ENCODE measurements at places on chromosomes 2 and 18.

DNA sequence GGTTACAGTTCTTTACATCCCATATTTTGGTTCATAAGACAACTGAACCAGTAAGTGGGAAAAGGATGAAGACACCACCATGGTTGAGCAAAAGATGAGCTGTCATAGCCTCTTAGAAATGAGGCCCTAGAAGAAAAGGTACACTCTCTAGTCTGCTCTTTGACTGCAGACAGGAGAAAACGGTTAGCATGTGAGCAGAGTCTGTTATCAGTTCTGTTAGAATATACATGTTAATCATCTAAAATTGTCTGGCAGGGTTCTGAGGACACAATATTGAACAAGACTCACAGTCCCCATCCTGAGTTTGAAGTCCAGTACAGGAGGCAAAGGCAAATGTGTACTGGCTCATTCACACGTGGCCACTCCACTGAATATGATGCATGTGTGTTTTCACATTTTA lies 78.1 kb downstream of the MBOAT2 start:
- DNase-seq, result no peak

- DNase-seq, result no peak
These were observed 156.9 kb downstream of the GRB14 start for GRCh38 chr2:164464376-164464775.

DNA sequence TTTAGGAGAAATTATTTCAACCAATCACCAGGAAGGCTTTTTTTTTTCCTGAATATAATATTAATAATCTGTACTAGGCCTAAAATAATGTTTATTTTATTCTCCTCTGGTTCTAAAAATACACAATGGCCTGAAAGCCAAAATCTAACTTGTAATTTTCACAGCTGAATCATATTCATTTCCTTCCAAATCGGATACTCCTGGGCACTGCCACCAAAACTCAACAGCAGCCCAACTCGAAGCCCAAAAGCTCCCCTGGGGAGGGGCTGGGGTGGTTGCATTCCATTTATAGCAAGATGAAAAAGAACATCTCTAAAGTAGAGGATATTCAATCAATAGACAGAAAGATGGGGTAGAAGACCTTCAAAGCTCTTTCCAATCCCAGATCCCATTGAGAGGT lies 100.5 kb upstream of the SETBP1 start:
- DNase-seq, result no peak

- DNase-seq, result no peak
These were observed 66.2 kb upstream of the SALL3 start for GRCh38 chr18:78913395-78913794.

DNA sequence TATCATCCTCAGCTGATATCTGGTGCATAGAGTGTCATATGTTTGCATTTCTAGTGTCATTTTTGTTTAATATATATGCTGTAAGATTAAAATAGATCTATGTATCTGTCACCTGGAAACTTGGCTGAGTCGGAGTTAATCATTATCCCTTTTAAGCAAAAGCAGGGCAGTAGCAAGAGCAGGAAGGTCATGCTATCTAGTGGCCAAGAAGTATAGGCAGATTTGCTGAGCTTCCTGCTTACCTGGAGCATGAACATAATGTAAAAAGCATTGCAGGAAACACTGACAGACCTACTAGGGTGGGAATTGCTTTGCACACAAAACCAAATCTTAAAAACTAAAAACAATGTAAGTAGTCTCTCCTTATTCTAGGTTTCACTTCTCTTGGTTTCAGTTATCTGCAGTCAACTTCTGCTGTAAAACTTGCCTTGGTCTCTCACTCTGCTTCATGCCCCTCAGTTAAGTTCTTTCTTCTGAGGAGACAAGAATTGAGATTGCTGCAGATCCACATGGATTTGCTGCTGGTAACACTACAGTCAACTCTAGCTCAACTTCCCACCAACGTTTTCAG lies 295.3 kb downstream of the CDH7 start:
- DNase-seq, result no peak

DNA sequence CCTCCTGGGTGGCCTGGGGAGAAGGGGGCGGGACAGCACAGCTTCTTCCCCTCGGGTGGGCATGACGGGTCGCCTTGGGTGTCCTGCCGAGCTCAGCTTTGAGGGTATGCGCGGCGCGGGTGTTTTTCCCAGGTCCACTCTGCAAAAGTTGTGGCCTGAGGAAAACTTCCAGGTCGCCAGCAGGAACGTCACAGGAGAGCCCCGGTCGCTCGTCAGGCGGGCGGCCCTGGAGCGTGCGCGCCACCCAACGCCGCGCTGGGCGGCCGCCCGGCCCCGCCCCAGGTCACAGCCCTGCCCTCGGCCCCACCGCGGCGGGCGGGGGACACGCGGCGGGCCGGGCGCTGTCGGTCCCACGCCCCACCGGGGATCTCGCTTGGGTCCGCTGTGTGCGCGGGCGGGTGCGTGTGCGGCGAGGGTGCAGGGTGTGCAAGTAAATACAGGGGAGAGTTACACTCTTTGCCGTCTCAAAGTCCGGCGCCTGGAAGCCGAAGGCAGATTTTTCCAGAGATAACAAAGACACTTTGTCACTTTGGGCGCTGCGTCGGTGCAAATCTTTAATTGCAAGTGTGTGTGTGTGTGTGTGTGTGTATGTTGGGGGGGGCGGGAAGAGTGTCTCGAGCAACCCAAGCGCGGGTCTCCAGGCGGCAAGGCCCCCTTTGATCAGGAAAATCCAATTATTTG lies 616 bp upstream of the SP5 start:
- no peak for DNase-seq

DNA sequence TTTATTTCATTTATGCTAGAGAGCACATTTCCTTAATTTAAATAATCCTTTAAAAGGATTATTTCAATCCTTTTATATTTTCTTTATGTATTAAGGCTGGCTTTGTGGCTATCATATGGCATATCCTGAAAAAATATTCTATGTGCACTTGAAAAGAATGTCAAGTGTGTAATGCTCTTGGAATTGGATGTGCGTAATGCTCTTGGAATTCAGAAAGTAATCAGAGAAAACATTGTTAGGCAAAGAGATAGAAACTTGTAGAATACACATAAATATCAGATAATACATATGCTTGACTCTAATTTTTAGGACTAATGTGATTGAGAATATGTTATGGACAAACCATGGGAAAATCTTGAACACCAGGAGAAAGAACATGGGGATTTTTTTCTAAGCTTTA lies 197.5 kb upstream of the COL3A1 start:
- DNase-seq, result no peak

DNA sequence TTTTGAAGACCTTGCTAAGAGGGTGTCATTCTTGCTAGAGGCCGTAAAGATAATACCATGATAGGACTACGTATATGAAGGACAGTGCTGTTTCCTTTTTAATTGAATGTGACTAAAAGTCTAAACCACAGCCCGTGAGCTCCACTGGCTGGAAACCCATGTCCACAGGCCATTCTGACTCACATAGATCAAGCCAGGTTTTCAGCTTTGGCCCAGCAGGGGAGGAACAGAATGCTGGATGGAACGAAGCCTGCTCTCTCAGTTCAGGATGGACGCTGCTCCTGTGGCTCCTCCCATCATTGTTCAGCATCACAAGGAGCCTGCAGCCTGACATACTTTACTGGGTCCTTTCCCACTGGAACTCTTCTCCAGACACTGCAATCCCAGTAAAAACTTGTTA lies 47.6 kb downstream of the ALPK2 start:
- DNase-seq, result no peak

GRCh38 chr2:168528469-168528868 lies 72.4 kb downstream of the CERS6 start:
- DNase-seq, result no peak

GRCh38 chr2:9103663-9104277 lies 100.3 kb upstream of the MBOAT2 start:
- DNase-seq, result no peak

DNA sequence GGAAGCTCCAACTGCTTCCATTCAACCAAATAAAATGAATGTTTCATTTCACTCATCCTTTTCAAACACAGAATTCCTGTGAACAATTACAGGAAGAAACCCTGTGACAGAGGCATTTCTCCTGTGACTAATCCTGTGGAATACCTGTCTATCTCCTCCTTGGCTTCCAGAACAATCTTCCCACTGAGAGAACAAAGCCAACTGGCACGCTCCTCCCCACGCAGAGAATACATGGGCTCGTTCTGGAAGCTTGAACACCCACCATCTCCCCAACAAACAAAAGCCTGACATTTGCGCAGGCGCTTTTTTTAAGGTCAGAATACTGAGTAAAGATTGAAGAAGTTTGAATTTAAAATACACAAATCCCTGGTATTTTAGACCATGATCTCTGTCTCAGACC lies 104.7 kb upstream of the SLC66A3 start:
- no peak for DNase-seq

- DNase-seq, result no peak
These were observed 92.3 kb downstream of the MYT1L start for GRCh38 chr2:2238726-2239269.

DNA sequence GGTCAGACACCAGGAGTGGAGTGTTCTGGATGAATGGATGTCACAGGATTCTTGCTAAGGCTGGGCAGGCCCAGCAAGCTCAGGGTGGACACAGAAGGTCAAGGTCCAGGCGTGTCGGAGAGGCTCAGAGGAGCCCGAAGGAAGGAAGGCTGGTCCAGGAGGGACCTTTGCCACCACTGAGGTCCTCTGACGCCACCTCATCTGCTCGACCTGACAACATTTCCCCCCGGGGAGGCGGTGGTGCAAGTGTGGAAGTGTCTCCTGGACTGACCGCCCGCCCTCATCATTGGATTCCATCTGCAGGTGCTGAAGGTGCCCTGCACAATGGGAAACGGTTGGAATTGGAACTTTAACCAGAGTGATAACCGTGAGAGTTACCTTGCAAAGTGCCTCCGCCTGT lies 124.6 kb downstream of the RTP5 start:
- no peak for DNase-seq

DNA sequence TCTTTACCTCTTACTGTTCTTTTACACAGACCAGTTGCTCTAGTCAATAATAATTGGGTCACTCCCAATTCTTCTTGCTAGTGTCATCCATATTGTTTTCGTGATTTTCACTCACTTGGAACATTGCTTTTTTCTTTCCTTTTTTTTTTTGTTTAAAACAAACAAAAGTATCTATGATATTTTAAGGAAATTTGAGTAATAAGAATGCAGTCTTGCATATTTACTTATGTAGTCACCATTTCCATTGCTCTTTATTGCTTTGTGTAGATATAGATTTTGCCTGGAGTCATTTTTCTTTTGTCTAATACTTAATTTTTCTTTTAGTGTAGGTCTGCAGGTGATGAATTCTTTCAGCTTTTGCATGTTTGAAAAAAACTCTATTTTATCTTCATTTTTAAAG lies 71.9 kb downstream of the WDR7 start:
- no peak for DNase-seq

GRCh38 chr2:168424112-168424951 lies 31.7 kb upstream of the CERS6 start:
- no peak for DNase-seq

- DNase-seq, result no peak
These were observed 171.2 kb downstream of the ASB1 start for GRCh38 chr2:238597638-238598528.

GRCh38 chr2:218983934-218984238 lies 1.1 kb downstream of the FEV start:
- DNase-seq, result no peak

- no peak for DNase-seq
These were observed 140.6 kb downstream of the EML6 start for GRCh38 chr2:54864096-54864495.

Data from NCI-H1930 (cell line).